ENCODE measurements at places on chromosomes 11 and 22.

DNA sequence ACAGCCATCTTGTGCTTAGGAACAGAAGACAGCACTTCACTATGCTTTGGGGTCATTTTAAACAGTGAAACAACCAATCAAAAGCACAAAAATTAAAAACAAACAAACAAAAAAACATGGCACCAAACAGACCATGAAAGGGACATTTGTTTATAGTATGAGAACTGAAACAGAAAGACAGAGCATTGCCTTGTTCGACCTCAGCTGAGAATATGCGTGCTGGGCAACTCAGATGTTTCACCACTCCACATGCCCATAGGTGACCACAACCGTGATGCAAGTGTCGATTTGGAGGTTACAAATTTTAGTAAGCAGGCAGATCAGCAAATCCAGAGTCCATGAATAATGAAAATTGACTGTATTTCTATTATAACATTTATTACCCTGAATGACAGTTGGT, 30.0 kb downstream of the NNMT start:
- ATAC-seq: no peak

DNA sequence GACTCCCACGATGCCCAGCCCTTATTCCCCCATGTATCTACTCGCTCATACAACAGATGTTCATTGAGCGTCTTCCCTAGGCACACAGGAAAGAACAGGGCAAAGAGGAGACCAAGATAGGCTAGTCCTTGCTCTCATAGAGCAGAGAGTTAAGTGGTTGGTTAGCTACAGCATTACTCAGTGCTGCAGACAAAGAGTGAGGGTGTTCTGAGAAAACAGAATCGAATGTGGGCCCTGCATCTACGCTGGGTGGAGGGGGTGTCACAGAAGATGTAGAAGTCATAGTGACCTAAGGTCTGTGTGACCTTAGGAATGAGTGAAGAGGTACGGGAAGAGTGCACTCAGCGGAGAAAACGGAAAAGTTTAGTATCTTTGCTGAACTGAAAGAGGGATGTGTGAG, 12.3 kb downstream of the PSMD13 start:
- no peak for ATAC-seq

DNA sequence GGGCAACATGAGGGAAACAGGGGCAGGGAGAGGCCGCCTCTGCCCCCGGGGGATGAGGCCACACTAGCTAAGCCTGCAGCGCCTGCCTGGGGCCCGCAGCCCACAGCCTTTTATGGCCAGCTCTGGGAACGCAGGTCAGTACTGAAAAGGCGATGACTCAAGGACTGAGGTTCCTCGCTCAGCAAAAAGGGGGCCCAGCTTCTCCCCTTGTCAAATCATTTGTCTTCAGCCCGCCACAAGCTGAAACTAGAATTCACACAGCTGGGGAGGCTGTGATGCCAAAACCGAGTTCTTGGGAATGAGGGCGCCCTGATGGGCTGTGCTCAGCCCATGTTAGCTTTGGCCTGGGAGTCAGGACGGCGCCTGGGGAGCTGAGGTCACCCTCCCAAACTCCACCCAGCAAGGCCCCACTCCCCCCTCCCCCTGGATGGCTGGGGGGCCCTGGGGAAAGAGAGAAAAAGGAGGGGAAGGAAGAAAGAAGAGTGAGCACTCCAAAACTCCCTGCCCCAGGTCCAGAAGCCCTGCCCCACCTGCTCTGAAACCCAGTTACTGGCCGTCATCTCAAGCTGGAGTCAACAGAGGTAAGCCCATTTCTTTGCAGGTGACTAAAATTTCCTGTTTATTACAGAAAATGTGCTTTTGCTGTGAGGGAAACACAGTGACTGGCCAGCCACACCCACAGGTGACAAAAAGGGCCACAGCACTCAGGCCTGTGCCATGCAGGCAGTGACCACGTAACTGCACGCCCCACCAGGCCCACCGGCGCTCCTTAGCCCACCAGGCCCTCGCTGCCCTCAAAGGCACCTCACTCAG, 13.7 kb downstream of the EHD1 start:
- ATAC-seq: peak; percentile 17

DNA sequence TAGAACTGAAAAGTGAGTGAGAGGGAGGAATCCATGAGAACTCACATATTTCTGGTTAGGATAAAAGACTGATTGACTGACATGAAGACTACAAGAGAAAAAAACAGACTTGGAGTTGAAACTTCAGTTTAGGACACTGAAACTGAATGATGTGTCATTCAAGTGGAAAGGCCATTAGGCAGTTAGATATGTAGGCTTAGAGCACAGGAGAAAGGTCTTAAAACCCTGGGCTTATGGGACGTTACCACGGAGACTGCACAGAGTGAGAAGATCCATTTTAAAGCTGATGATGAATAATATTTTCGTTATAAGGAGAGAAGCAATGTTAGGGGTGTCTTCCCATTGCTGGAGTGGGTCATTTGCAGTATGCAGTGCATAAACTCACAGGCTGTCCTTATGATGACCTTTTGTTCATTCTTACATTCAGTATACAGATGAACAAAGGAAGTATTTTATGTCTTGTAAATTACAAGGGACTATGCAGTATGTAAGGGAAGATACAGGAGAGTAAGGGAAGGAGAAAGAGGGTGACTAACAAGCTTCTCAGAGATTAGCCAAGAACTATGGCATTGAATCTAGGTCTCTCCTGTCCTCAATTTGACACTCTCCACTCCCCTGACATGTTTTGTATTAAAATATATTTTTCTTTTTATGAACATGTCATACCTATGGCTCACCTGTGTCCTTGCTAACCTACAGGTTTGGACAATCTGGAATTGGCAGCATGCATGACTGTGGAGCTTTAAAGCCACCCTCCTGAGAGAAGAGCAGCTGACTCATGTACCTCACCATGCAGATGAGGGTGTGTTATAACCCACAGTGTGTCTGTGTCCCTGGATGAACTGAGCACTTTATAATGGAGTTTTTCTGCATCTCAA, 63.7 kb downstream of the MAML2 start:
- ATAC-seq: peak; percentile 51

GRCh38 chr11:78654071-78654470, 79.4 kb upstream of the NARS2 start:
- no peak for ATAC-seq

GRCh38 chr11:57356268-57356667, 18.1 kb downstream of the P2RX3 start:
- ATAC-seq: no peak

DNA sequence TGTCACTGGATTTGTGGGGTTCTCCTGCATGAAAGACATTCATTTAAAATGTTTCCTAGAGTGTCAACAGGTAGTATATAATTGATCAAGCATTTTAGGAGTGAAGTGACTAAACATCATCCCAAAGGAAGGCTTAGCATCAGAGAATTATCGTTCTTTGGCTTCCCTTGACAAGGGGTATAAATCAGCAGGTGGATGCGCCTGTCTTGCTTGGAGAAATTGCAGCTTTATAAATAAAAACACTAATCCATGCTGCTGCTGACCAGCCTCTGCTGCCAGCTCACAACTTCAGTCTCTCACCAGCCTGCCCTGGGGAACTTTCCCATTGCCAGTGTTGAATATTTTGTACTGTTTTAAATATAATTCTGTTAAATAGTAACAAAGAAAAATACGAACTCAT, 1184.7 kb upstream of the TENM4 start:
- no peak for ATAC-seq

- peak; percentile 24 for ATAC-seq
Observed at GRCh38 chr11:11409224-11409623, 56.2 kb upstream of the CSNK2A3 start.

DNA sequence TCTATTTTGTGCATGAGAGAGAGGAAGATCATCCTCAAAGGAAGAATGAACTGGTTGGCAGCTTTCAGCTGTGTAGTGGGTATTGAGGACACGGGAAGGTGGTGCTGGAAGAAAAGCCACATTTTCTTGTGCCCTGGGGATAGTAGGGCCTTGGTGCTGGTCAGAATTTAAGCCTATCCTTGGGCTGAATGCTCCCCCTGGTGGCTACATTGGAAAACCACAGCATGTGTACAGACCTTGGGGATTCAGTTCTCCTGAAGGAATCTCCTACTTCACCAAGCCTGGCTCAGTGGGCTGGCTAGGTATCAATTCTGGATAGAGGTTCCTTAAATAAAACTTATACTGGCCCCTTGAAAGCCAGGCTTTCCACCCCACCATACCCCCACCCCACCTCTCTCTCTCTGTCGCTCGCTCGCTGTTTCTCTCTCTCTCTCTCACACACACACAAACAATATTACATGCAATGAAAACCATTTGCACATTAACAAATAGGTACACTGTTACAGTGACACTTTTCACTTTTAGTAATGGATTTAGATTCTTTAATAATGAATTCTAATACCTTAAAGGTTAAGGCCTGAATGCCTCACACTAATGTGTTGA, 2.8 kb upstream of the OR51M1 start:
- ATAC-seq: peak; percentile 100

- ATAC-seq: peak; percentile 71
Observed at GRCh38 chr11:8810540-8811301, 100.3 kb upstream of the AKIP1 start.

DNA sequence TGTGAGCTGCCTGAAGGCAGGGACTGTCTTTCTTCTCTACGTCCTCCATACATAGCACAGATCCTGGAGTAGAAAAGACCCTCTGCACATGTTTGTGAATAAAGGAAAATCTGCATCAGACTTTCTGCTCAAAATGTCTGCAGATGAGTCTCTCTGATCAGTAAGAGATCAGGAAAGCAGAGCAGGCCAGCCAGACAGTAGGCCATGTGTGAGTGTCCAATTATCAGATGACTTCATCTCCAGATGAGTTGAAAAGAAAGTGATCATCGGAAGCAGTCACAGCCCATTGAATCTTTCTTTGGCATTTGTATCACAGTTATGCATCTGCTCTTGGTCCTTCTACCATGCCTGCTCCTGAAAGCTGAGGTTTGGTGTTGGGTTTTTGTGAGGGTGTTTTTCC, 298.7 kb upstream of the NCAM1 start:
- ATAC-seq: no peak

DNA sequence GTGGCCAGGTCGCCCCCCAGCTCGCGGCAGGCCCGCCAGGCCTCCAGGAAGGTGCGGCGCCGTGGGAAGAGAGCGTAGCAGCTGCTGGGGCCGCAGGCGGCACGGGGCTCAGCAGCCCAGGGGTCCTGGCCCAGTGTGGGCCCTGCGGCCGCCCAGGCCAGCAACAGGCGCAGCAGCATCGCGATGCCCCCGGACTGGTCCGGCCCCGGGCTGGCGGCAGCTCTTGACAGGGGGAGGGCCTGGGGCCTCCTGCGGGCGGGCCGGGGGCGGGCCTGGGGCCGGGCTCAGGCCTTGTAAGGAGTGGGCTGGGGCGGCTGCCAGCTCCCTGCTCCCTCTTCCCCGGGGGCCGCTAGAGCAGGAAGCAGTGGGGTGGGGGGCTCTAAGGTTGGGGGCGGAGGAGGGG, at the start of gene CD248:
TSS of gene CD248 (minus strand) at position 196 of the 403 bp plus-strand sequence. CDS start at position 179, 17 bp downstream.
- no peak for ATAC-seq

- no peak for ATAC-seq
Observed at GRCh38 chr11:22130462-22131053, 62.3 kb upstream of the ANO5 start.

DNA sequence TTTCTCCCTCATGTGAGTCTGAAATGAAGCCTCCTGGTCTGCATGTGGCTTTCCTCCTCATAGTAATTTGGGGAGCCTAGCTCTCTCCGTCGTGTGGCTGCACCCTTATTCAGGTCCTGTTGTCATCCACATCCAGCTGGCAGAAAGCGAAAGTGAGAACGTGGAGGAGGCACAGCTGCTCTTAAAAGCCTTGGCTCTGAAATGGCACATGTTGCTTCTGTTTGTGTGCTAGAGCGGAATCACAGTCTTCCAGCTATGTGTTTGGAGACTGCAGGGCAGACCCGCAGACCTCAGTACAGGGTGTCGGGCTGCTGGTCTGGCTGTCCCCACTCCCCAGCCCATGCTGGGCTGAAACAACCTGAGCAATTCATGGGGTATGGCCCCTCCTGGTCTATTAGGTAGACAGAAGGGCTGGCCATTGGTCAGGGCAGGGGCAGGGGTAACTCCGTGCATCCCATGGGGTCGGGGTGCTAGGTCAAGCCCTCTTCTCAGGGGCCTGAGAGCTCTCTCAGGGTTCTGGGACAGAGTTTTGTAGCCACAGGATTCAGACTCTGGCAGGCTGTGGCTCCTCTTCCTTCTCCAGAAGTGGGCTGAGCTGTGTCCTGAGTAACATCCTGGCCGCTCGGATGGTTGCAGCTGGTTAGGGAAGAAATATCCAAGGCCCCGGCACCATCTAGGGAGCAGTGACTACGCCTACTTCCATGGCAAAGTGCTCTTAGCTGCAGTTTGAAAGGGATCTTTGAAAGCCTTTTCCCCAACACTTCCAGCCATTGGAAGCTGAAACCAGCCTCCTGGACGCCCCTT, 50.6 kb downstream of the C11orf96 start:
- ATAC-seq: no peak

- ATAC-seq: no peak
Observed at GRCh38 chr11:112179601-112180000, 4.3 kb downstream of the BCO2 start.

- ATAC-seq: no peak
Observed at GRCh38 chr11:115618428-115618827, 114.2 kb upstream of the CADM1 start.

- peak; percentile 99 for ATAC-seq
Observed at GRCh38 chr22:30485362-30485988, 13.7 kb upstream of the SEC14L3 start.

DNA sequence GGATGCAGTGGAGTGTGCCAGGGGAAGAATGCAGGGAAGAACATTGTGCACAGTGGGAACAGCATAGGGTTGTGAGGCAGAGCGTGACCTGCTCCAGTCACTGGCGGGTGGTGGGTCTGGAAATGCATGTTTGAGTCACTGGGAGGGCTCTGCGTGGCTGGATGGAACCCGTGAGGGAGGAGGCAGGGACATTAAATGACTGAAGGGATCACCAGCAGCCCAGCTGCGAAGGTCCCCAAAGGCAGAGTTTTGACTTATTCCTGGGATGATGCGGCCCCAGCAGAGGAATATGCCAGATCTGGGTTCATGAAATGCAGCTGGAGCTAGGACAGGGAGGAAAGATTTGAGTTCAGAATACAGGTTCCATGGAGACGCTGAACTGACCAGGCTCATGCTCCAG, 104.0 kb upstream of the FGF3 start:
- no peak for ATAC-seq

- no peak for ATAC-seq
Observed at GRCh38 chr11:69416143-69416515, 65.3 kb upstream of the LINC01488 start.

GRCh38 chr11:119424775-119425174, 1.8 kb upstream of the THY1 start:
- peak; percentile 15 for ATAC-seq

- ATAC-seq: no peak
Observed at GRCh38 chr11:95451682-95452081, 220.7 kb upstream of the SESN3 start.

DNA sequence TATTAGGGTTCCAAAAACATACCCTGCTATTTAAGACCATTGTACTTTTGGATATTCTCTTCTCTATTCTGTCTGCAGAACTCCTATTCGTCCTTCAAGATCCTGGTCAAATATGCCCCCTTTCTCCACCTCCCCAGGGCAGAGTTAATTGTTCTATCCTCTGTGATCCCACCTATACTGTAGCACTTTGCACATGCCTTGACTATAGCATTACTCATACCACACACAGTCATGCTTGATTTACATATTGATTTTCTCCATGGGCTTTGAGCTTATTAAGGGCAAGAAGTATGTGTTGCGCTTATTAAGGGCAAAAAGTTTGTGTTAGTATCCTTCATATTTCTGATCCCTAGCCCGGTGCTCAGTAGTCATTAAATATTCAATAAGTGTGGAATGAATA, 263.7 kb upstream of the CADM1 start:
- ATAC-seq: no peak
